Activated naive CD4-positive, alpha-beta T cell treated with anti-CD3 and anti-CD28 coated beads, Interleukin-2, amount 10 ng/mL, durations not matched to agents 5 hours and 36 hours (primary cell): ENCODE measurements at places on chromosomes 12 and 14. TPM values are rescaled to one million over a fixed set of nuclear protein-coding genes. Genes with fewer than 3 reads are reported as not detected.

Gene KLRB1
- total RNA-seq, result 0.18 TPM

Gene MMP17
- 0.17 TPM for total RNA-seq

Gene KRT2
- not detected for total RNA-seq

Gene TSPAN19
- total RNA-seq, result not detected

Gene TAS2R8
- total RNA-seq, result not detected

Gene RNASE4
- total RNA-seq, result 0.45 TPM

Gene LTBP2
- 0.10 TPM for total RNA-seq

Gene PPP1R1A
- not detected for total RNA-seq

Gene CALCOCO1
- 80.0 TPM for total RNA-seq
